ENCODE measurements at places on chromosomes 7 and 10.

DNA sequence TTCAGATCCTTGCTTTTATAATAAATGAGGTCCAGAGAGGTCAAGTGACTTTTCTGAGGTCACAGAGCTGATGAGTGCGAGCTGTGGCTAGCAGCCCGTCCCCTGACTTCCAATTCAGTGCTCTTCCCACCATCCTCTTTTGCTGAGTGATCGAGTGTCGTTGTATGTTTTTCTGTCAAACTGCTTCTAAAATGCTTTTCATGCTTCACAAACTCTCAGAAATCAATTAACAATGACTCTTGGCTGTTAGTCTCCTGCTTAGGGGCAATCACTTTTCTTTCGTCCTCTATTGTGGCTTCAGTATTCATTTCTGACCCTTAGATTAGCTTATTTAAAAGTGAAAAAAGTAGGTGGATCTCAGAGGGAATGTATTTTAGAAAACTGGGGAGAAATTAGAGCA lies 423.7 kb downstream of the DPP6 start:
- DNase-seq: no peak

- no peak for DNase-seq
Observed at GRCh38 chr7:77428777-77429231, 12.7 kb upstream of the GSAP start.

DNA sequence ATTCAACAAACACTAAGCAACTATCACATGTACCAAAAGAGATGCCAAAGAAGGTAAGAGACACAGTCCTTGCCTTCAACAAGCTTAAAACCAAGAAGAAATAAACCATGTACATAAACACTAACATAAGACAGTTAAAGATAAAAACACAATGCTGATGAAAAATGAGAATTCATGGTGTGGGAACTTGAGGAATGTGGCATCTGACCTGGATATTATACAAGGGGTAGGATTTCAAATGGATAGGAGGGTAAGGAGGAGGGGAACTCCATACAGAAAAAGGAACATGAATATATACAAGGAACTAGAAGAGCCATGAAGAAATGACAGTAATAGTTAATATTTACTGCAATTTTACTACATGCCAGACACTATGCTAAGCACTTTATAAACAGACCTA lies 11.0 kb downstream of the HIBADH start:
- DNase-seq: no peak

DNA sequence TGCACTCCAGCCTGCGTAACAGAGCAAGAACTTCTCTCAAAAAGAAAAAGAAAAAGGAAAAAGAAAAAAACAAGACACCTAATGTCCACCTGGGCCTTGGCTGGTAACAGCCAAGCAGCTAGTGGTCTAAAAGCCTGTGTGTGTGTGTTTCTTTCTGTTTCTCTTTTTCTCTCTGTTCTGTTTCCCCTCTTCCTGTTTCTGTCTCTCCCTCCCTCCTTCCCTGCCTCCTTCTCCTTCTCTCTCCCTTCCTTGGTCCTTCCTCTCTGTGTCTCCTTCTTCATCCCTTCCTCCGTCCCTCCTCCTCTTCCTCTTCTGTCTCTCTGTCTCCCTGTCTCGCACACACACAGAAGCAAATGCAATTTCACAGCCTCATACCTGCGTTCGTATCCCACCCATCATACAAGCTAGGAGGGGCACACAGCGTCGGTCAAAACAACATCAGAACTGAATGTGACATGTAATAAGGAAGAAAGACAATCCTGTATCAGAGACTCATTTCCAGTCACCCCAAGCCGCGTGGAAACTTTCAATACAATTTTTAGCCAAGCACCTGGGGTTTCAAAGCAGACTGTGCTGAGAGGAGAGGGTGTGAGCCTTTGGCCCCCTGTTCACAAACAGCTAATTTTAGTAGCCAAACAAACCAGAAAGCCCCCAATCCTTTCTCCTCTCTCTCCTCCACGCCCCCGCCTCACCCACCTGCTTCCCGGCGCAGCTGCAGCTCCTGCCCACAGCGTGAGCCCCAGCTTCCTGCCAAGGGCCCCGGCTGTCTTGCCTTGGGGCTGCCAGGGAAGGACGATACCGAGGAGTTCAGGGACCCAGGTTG lies 50.2 kb upstream of the GNA12 start:
- DNase-seq: no peak

DNA sequence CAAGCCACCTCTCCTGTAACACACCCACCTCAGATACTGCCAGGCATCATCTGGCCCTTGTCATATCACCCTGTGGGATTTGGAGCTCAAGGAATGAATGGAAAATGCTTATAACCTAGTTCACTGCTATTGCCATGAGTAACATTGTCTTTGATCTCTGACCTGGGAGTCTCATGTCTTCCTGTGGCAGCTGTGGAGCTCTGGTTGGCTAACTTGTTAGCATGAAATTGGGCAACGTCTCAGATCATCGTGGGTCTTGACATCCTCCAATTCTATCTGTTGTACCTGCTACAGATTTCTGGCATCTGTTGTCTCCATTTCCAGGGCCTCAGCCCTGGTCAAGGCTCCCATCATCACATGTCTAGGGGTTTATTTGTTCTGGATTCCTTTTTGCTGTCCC lies 2.2 kb upstream of the TMEM270 start:
- DNase-seq: no peak

GRCh38 chr10:28400176-28400575 lies 97.3 kb upstream of the MPP7 start:
- no peak for DNase-seq

DNA sequence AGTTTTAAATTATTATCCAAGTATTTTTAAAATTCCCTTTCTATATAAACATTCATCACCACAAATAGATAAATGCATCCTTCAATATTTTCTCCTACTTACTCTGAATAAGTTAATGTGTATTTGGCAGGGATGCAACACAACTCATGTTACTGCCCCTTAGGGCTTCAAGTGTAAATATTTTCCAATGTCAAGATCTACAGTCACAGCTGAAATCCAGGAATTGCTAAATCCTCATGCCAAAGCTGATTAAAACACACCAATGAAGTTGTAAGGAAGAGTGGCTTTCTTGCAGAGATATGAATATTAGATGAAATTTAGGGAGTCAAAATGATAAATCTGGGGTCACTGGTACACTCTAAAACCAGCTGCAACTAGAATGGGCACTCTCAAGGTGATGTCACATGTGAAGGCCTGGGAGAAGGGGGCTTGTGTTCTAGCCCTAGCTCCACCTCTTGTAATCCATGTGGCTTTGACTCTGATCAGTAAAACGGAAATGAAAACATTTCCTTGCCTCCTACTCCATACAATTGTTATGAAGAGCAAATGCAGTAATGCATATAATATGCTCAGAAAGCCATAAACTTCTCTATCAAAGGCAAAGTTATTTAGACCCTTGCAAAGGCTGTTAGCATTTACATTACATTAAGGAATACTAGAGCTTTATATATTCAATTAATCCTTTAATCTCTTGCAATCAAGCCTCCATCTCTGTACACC lies 228.1 kb upstream of the NFE2L3 start:
- no peak for DNase-seq

DNA sequence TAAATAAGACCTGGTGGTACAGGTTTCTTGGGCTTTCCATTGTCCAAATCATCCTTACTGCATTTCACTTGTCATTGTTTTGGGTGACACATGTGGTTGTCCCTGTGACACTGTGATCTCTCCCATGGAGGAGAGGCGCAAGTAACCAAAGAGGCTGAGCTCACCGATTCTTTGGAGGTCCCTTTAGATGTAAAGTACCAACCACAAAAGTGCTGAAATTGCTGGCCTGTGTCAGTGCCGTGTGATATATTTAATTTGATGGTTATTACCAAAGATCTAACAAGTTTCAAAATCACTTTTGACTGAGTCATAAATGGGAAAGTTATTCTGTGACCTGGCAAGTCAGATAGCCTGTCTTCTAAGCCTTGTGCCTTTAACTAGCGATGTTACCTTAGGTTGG lies 19.4 kb downstream of the MCM10 start:
- DNase-seq: no peak
